ENCODE measurements at places on chromosomes 3 and 15. TPM values are rescaled to one million over a fixed set of nuclear protein-coding genes. Genes with fewer than 3 reads are reported as not detected.

The P2RY1 gene
- 27.8 TPM for total RNA-seq

The SLC2A2 gene
- total RNA-seq: 0.27 TPM

The TM4SF18 gene
- 0.72 TPM for total RNA-seq

DNA sequence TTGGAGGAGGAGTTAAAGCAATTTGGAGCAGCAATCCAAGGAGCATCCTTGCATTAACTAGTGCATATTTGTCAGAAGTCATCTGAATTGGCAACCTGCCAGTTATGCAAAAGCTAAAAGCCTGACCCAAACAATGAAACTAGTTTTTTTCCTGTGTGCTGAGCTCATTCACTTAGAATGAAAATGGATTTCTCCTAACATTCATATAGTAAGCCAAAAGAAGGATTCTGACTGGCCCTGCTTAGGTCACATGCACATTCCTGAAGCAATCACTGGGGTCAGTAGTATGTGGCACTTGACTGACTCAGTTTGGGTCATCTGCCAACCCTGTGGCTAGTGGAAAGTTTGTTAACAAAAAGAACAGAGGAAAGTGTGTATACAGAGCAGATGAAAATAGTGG lies 30.5 kb downstream of the OXSM start:
- no peaks in the 10 kb centered on the region for H3K4me1 ChIP-seq
- H3K27me3 ChIP-seq: no peaks in the 10 kb centered on the region
- no peak overlapping the region for H3K4me3 ChIP-seq
- H3K36me3 ChIP-seq: no peaks in the 10 kb centered on the region

DNA sequence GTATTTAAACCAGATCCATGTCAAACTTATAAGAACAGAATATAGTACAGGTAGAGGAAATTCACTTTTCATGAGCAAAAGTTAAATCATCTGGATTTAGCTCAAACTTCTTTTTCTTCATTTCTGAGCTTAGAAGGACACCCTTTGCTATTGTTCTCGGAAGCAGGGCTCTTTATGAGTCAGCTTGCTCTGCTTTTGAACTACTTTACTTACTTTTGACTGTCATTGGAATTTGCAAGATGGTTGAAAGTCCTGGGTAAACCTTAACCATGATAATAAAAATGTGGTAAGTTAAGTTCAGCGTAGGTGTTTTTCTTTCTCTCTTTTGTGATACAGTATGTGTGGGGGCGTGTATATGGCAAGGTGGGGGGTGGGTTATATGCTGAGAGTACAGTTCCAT lies 312.7 kb upstream of the DPH6 start:
- DNase-seq: no peak
- H3K4me3 ChIP-seq: no peak overlapping the region
- no peaks in the 10 kb centered on the region for H3K36me3 ChIP-seq

- no peaks in the 10 kb centered on the region for H3K27me3 ChIP-seq
- peak overlapping the region; percentile 94 for H3K27ac ChIP-seq
- DNase-seq: peak; percentile 77
- no peaks in the 10 kb centered on the region for H3K36me3 ChIP-seq
Observed at GRCh38 chr3:146160321-146160963, 542 bp downstream of the PLOD2 start.

DNA sequence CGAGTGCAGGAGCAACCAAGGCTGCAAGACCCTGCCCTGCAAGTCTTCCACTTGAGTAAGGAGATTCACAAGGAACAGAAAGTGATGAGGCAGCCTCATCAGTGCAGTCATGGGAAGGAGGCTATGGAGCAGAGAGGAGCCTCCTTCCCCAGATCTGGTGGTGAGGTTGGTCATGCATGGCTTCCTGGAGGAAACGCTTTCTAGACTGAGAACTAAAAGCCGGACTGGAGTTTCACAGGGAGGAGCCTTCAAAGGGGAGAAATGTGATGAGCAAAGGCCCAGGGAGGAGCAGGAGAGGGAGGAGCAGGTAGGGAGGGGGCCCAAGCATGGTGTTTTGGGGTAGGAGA lies 139.9 kb downstream of the SRGAP3 start:
- no peaks in the 10 kb centered on the region for H3K27me3 ChIP-seq
- H3K4me3 ChIP-seq: no peak overlapping the region
- H3K27ac ChIP-seq: no peak overlapping the region
- no peaks in the 10 kb centered on the region for H3K4me1 ChIP-seq
- no peak for DNase-seq
- H3K36me3 ChIP-seq: no peaks in the 10 kb centered on the region

Measured in colonic mucosa (tissue), 4 donors.